Spinal cord (tissue), 10 donors: ENCODE measurements at places on chromosomes 7 and 10. TPM values are rescaled to one million over a fixed set of nuclear protein-coding genes. Genes with fewer than 3 reads are reported as not detected.

ZNF33B gene
- 30.8 TPM for total RNA-seq

DNA sequence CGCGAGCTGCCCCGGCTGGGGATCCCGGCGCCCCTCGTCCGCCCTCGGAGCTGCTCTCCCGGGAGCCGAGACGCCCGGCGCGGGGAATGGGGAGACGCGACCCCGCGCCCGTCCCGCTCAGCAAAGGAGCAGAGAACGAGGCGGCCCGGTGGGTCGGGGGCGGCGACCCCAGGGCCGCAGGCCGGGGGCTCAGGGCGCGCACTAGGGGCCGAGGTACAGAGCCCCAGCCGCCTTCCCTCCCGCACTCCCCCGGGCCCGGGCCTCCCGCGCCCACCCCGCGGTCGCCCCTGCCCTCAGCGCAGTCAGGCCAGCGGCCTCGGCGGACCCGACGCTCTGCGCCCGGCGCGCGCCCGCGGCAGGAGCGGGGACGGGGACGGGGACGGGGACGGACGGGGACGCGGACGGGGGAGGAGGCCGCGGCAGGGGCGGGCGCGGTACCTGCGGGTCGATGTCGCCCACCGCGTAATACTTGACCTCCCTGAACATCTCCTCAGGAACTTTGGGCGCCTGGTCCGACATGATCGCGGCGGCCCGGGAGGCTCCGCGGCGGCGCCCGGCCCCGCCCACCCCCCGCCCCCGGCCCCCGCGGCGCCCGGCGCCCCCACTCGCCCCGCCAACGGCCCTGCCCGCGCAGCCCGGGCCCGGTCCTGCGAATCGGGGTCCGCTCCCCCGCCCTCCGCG is 373 bp downstream of the PAXIP1 start:
- DNase-seq: peak; percentile 81

DNA sequence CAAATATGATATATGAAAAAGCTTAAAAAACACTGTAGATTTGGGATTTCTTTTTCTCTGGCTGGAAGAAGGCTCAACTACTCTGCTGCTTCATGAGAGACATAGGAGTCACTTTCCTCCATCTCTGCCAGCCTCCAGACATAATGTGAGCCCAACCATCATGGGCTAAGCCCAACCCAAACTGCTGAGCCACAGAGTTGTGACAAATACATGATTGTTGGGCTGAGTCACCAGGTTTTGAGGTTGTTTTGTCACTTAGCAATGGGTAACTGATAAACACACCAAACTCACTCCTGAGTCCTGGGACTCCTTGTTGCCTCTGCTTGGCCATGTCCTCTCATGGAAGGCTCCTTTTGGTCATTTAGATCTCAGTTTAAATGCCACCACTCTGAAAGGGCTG is 381.8 kb upstream of the FZD8 start:
- DNase-seq: no peak

DNA sequence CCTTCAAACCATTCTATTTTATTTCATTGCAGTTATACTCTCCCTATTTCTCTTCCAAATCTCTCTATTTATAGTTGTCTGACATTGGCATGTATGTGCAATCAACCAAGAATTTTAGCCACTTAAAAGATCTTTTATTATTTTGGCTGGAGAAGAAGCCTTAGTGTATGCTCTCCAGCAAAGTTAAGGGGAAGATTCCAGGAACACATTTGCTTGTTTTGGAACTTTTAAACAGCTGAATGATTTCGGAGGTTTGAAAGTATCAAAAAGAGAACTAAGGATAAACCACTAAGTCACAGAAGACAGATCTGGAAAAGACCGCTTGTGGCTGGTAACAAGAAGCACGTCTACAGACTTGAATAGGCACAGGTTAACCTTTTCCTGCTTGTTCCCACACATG is 182.2 kb upstream of the FZD1 start:
- no peak for DNase-seq

DNA sequence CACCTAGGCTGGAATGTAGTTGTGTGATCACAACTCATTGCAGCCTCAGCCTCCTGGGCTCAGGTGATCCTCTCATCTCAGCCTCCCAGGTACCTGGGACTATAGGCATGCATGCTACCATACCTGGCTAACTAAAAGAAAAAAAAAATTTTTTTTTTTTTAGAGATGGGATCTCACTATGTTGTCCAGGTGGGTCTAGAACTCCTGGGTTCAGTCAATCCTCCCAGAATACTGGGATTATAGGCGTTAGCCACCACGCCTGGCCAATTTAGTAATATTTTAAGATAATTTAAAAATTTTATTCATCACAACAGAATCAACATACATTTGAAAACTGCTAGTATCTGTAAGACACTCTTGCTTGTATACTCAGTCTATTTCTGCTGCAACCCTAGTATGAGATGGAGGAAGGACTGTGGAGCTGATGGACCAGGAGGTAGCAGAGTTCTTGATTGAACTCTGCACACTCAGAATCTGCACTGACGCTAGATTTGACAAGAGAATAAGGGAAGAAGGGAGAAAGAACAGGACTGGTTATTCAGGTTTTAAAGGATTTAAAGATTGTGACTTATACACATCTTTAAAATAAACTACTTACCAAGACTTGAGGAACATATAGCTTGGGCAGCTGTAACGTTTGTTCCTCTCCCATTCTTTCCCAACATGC is 57.6 kb downstream of the VCL start:
- no peak for DNase-seq

HSPA12A gene
- total RNA-seq: 35.1 TPM

DNA sequence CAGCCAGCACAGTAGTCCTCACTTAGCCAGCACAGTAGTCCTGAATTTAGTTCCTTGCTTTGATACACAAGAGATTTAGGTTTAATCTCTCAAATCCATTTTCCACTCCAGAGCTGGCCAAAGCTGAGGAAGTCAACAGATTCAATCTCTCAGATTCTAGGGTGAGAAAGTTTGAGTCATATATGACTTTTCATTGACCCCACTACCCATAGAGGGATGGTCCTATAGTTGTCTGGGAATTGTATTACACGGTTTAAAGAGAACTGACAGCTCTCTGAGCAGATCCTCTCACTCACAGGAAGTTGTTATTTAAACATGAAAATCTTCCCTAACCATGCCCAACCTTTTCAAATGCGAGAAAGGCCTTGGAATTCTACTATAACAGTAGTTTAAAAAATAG is 641.8 kb upstream of the SEMA3D start:
- no peak for DNase-seq

DNA sequence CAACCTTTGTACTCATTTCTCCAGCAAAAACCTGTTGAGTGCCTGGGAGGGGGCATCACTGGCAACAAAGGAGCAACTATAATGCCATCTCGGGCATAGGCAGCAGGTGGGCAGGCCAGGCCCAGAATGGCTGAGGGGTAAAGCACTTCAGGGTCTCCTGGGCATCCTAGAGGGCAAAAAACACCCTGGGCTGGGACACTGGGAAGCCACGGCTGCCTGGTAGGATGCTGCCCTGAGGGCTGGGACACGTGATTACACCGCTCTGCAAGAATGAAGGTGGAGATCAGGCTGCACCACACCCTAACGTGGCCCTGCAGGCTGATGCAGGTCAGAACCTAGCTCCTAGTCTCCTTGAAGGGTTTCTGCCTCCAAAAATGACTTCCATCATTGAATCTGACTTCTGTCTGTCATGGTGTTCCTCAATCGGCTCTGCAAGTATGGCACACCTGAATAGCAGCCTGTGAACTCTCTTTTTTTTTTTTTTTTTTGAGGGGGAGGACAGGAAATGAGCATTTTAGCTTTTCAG is 4.5 kb upstream of the TRAPPC14 start:
- no peak for DNase-seq

CDK1 gene
- 49.0 TPM for total RNA-seq

- no peak for DNase-seq
Observed at GRCh38 chr7:1964913-1965578, 267.7 kb downstream of the MAD1L1 start.

ZNF438 gene
- total RNA-seq: 12.4 TPM

- no peak for DNase-seq
Observed at GRCh38 chr10:128281861-128282260, 155.6 kb upstream of the MKI67 start.

- DNase-seq: no peak
Observed at GRCh38 chr7:145784809-145785780, 331.5 kb upstream of the CNTNAP2 start.

CLDN3 gene
- total RNA-seq: not detected

DNA sequence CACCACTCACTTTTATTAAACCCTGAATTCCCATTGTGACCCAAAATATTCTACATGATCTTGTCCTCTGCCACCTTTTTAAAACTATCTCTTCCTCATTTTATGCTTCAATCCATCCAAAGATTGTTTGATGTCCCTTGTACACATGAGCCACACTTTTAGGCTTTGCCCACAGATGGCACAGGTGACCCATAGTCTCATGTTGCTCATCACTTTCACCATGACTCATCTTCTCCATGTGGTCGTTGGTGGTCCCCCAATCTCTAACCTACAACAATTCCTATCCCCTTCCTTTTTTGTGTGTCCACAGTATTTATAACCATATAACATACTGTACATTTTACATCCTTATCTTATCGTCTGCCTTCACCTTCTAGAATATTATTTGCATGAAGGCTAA is 271.5 kb upstream of the ZWINT start:
- no peak for DNase-seq

- no peak for DNase-seq
Observed at GRCh38 chr7:27547401-27547800, 115.3 kb downstream of the HIBADH start.

GRCh38 chr10:124522933-124523871 is 61.6 kb downstream of the LHPP start:
- DNase-seq: peak; percentile 34

KIF11 gene
- total RNA-seq: 14.4 TPM

ASB10 gene
- not detected for total RNA-seq

DNA sequence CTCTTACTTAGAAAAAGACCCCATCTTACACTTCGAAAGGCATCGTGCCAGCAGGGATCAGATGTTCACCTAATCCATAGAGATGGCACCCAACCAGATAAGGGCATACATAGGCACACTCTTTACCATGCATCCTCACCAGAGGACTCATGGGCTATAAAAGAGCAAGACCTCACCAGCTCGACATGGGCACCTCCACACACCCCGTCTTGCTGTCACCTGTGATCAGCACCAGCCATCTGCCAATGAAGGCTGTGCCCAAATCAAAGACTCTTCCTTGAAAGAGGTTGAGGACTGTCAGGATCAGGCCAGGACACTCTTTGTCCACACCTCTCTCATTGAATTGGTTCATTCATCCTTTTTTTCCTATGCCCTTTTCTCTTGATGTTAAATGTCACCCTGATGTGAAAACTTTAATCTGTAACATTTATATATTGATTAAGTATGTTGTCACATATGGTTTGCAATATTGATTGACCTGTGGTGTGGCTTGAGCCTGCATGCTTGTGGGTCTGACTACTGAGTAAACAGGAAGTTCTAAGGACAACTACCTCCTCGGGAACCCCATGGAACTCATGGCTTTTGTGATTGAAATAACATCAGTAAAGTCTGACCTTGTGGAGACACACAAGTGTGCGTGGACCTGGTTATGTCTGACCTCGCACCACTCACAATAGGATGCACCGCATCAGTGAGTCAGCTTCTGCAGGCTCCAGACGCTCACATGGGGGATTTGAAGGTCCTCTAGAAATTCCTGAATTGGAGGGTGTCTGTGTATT is 75.5 kb downstream of the HTR5A start:
- no peak for DNase-seq

DNA sequence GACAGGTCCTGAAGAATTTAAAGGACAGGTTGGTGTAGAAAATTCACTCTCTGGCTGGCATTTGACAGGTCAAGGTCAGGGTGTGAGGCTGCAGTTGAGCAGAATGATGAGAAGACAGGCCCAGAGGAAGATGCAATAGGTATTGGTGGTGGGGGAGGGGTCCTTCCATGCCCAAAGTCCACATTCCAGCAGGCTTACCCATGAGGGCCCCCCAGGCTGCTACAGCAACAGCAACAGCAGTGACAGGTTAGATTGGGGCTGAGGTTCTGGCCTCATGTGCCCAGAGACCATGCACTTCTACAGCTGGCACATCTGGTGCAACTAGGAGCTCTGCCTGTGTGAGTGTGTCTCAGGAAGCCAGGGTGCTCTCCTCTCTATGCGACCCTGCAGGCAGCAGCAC is 223.5 kb upstream of the GHITM start:
- no peak for DNase-seq

COPG2 gene
- total RNA-seq: 40.4 TPM

DNA sequence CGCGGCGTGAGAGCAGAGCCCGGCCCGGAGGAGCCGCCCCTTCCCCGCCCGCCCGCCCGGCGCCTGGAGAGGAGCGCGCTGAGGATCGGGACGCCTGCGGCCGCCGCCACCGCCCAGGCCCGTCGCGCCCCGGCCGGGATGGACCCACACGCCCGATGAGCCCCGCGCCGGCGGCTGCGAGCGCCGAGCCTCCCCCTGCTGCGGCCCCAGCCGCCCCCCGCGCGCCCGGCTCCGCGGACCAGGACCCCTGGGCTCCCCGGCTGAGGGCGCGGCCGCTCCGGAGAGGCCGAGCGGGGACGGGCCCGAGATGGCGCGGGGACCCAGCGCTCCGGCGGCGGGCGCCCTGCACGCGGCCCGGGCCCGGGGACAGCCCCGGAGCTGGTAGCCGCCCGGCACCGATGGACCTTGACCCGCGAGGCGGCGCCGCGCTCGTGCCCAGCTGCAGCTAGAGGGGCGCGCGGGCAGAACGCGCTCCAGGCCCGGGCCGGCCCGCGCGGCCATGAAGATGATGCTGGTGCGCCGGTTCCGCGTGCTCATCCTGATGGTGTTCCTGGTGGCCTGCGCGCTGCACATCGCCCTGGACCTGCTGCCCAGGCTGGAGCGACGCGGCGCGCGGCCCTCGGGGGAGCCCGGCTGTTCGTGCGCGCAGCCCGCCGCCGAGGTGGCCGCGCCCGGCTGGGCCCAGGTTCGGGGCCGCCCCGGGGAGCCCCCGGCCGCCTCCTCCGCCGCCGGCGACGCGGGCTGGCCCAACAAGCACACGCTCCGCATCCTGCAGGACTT is 520 bp downstream of the FAM20C start:
- no peak for DNase-seq

- DNase-seq: no peak
Observed at GRCh38 chr7:34281260-34281659, 375.9 kb downstream of the BMPER start.

DNA sequence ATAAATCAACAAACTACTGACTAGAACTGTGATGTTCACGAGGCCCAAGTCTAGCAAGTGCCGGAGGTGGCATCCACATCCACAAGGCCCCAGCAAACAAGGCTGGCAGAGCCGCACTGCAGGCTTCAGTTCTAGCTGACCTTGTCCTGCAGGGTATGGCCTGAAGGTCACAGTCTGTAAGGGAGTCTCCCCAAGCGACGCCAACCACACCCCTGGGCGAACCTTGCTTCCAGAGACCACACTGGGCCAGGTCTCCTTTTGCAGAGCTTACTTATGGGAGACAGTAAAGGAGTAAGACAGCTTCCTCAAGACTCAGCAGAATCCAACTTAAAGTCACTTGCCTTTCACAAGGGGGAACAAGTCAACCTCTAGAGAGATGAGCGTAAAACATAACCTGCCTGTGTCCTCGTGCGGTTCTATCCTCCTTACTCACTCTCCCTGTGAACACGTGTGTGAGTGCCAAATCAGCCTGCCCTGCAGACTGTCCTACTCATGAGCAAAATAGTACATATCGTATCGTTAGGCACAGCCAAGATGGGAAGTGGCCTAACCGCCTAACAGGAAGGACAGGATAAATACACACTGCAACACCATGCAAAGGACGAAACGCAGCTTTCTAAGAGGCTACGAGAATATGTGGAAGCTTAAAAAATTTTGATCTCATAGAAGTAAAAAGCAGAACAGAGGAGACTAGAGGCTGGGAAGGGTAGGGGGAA is 22.7 kb downstream of the FAM53B start:
- no peak for DNase-seq

ATOH7 gene
- total RNA-seq: not detected

GRCh38 chr7:142384493-142384922 is 126.7 kb upstream of the PRSS58 start:
- DNase-seq: no peak

JAKMIP3 gene
- 4.5 TPM for total RNA-seq

GRCh38 chr7:142717453-142717852 is 31.8 kb upstream of the PRSS1 start:
- no peak for DNase-seq
